ENCODE measurements at places on chromosomes 7 and 10.

- DNase-seq: no peak
Observed at GRCh38 chr10:7523656-7524055, 112.8 kb upstream of the SFMBT2 start.

- peak; percentile 25 for DNase-seq
Observed at GRCh38 chr10:78552261-78552811, 516.4 kb upstream of the ZMIZ1 start.

DNA sequence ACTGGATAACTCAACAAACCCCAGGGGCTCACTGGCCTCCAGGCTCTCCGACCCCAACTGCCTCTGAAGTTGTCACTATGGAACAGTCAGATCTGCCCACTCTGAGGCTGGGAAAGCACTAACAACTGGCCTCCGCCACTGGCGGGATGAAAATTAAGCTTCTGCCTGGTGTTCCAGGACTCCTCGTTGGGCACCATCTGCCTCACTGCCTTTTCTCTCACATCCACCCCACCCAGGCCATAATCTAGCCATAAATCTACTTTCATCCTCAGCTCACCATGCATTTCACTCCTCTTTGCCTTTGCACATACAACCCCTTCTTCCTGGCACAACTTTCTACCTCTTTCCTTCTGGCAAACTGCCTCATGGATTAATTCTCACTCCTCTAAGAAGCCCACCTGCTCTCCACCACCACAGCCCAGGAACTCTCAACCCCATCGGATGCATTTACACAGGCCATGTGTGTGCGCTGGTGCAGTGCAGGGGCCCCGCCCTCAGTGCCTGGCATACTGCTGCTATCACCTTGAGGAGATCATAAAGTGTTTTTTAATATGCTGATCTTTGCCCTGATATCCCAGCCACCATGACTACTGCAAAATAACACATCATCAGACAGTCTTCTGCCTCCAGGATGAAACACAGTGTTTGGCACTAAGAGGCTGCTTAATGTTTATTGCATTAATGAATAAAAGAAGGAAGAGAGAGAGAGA, 4.0 kb downstream of the CDHR1 start:
- no peak for DNase-seq

DNA sequence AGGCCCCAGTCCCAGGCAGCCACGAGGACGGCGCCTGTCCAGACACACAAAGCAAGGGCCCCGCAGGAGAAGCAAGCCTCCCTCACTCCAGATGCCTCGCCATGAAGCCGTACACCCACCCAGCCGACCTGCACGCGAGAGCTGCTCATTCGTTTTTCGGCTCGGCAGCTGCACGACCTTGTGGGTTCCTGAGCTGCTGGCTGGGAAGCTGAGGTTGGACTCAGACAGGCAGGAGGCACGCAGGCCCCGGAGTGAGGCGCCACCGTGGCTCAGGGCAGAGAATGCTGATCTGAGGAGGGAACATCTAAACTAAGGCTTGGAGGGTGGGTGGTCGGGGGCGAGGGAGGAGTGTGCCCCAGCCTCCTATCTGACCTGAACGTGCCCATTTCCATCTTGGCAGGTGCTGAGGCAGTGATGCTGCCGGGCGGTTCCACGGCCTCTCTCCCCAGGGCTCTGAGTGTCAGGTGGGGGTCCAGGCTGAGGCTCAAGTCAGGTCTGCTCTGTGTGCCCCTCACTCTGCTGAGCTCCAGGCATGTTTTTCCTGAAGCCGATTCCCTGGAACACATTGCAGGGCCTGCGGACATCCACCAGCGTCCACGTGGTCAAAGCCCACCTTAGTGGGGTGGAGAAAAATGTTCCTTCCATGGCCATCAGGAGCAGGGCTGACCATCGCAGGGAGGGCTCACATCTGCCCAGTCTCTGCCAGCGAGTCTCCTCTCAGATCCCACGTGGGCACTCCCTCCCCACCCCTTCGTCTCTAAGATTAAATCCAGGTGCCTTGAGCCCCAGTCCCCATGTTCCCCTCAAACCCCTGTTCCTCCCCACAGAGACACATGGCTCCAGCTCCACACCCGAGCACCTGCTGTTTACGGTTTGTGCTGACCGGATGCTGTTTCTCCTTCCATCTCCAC, 28.1 kb upstream of the FAM20C start:
- no peak for DNase-seq

GRCh38 chr7:74025730-74026129, 2.2 kb upstream of the ELN start:
- no peak for DNase-seq

DNA sequence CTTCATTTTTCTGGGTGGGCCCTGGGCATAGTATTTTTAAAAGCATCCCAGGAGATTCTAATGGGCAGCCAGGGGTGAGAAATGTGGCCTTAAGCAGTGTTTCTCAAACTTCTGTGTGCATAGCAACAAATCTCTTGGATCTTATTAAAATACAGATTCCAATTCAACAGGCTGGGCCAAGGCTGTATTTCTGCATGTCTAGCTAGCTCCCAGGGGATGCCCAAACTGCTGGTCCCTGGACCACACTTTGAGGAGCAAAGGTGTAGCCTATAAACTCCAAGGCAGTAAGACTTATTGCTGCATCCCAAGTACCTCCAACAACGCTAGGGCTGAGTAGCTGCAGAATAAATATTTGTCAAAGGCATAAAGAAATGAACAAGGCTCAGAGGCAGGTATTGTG, 292.9 kb upstream of the ZMIZ1 start:
- no peak for DNase-seq

DNA sequence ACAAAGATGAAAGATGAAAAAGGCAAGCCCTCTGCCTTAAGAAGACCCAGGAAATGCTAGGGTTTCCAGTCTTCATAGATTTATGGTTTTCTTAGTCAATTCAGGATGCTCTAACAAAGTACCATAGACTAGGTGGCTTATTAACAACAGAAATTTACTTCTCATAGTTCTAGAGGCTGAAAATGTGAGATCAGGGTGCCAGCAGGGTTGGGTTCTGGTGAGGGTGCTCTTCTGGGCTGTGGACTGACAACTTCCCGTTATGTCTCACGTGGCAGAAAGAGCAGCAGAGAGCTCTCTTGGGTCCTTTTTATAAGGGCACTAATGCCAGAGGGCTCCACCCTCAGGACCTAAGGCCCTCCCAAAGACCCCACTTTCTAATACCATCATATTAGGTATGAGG, 23.7 kb downstream of the ELMO1 start:
- no peak for DNase-seq

DNA sequence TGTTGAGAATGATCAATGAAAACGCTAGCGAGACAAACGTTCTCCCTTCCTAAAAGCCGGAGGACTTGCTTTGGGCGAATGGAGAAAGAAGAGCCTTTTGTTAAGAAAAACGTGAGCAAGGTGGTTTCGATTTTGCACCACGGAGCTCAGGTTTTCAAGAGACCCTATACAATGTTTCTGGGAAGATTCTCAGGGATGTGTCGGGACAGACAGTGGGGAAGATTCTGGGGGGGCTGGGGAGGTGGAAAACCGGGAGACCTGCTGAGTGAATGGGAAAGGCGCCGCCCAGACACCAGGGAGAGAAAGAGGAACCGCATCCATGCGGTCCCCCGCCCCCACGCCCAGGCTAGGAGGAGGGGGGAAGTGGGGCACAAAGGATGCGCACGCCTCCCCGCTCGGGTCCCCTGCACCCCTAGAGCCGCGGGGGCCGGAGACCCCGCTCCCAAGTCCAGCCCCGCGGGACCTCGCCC, 745 bp downstream of the YWHAG start:
- no peak for DNase-seq

DNA sequence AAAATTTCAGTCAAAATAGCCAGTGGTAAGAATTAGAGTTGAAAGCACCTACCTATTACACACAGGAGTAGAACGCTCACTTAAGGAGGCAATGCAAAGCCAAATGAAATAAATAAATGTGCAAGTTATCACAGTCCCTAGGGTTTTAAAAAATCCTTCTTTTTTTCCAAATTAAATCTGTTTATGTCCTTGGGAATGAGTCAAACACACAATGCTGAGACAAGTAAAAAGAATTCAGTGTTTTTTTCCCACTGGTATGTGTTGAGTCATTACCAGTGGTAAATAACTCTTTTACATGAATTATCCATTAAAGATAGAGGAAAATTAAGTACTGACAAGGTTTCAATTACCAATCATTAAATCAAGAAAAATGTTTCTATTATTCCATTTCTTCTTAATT, 438.6 kb downstream of the TNS3 start:
- DNase-seq: peak; percentile 52

DNA sequence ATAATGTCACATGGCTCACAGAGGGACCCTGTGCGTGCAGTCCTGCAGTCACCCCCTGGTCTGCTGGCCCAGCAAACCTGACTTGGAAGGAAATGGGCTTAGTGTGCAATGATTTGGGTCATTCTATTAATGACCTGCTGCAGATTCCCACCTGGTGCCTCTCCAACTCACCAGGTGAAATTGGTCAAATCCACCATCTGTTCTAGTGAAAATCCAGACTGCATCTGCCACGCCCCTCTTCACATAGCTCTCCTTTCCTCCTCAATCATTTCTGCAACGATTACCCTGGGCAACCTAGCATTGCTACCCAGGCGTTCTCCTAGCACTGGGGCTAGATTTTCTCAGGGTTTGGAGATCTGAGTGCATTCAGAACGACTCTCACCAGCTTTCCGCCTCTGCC, 29.4 kb downstream of the SRRM3 start:
- DNase-seq: no peak

DNA sequence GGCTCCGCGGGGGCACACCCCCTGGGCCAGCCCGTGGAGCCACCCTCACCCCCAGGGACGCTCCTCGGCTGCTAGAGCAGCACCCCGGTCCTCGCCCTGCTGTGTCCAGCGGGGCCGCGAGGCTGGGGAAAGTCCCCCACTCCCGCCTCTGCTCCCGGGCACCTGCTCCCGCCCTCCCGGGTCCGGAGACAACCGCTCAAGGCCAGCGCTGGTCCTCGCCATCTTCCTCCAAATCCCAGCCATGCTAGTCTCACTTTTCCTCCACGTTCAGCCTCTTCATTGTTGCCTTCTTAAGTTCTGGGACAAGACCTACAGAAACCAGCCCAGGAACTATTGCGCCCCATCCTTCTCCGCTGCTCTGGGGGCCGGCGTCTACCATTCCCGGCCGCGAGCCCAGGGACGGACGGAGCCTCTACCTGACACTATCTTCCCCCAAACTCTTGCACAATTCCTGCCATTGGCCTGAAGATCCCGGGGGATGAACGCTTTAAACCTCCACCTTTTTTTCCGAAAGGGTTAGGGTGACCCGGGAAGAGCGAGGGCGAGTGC, 4.8 kb upstream of the KCP start:
- DNase-seq: no peak

GRCh38 chr7:35992436-35992835, 160.6 kb upstream of the EEPD1 start:
- DNase-seq: no peak

DNA sequence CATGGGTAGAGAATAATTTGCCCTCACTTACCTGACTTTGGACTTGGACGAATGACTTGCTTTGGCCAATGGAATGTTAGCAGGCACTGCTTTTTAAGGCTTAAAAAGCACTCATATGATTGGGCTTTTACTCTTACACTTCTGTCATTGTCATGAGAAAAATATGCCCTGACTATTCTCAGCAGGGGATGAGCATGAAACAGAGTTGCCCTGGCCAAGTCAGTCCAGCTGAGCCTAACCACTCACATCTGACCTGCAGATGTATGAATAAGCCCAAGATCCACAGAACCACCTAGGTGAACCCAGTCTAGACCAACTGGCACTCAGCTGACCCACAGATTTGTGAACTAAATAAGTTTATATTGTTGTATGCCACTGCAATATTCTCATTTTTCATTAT, 573.5 kb downstream of the TNS3 start:
- DNase-seq: no peak

- DNase-seq: peak; percentile 39
Observed at GRCh38 chr7:77235276-77235675, 35.7 kb upstream of the FGL2 start.

DNA sequence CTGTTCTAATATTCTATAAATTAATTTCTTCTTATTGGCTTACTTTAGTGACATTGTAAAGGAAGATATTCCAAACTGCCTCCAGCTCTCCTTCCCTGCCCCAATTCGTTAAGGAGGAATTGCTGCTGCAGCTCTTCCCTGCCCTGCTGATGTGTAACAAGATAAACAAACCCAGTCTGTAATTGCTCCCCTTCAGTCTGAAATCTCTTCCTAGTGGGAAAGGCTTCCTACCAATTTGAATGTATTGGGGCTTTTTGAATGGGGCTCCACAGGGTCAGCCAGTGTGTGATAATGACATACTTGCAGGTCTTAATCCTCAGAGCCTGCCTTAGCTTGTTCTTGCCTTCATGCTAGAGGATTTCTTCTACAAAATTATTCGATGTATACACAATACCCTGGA, 849.9 kb upstream of the GHITM start:
- DNase-seq: no peak

GRCh38 chr10:123755061-123755460, 88.9 kb downstream of the GPR26 start:
- no peak for DNase-seq

- DNase-seq: peak; percentile 35
Observed at GRCh38 chr7:151113344-151114150, 27.3 kb downstream of the AGAP3 start.

DNA sequence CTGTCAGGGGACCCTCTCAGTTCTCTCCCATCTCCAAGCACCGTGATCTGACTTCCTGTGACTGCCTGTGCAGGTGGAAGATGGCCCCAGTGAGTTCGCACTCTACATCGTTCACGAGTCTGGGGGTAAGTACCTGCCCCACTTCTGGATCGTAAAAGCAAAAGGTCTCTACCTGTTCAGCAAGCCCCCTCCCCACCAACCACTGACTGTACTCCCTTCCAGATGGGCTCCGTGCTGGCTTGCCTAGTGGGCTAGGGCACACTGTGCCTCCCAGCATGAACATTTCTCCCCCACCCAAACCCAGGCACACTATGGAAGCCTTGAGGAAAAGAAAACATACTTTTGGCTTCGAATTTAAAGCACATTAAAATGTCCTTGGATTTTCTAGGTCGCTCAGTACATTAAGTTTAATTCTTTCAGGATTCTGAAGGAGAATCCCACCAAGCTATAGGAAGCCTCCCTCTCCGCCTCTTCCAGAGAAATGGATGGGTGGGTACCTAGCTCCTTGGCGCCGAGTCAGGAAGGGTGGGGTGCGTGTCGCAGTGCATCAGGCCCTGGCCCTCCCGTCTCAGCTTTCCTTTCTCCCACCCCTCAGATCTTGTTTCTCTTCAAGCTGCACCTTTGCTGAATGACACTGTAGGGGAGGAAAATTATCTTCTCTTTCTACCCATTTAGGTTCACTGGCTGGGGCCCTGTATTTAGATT, 11.0 kb upstream of the ZNF22 start:
- no peak for DNase-seq

- DNase-seq: no peak
Observed at GRCh38 chr10:51786684-51787035, 87.3 kb upstream of the CSTF2T start.

DNA sequence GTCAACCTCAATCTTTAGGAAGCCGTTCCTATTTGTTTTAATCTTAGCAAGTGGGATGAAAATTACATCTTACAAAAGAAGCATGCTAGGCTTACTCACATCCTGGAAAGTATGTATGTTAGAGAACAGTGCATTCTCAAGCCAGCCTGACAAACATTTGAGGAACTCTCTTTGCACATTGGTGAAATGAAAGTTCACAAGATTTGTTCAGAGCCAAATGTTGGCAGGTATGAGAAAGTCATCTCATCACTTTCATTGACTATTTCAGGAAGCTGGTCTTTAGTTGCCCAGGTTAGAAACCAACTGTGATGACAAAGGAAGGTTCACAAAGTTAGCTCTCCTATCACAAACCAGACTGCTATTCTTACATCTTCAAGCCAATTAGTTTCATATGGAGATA, 57.1 kb downstream of the ABCB1 start:
- DNase-seq: no peak
